ENCODE measurements at places on chromosomes 4 and X.

GRCh38 chrX:120310861-120311726 is at the start of gene TMEM255A:
TMEM255A (minus strand) TSS chrX:120311461; CDS start chrX:120311309, 152 bp downstream.
- no peak for DNase-seq

DNA sequence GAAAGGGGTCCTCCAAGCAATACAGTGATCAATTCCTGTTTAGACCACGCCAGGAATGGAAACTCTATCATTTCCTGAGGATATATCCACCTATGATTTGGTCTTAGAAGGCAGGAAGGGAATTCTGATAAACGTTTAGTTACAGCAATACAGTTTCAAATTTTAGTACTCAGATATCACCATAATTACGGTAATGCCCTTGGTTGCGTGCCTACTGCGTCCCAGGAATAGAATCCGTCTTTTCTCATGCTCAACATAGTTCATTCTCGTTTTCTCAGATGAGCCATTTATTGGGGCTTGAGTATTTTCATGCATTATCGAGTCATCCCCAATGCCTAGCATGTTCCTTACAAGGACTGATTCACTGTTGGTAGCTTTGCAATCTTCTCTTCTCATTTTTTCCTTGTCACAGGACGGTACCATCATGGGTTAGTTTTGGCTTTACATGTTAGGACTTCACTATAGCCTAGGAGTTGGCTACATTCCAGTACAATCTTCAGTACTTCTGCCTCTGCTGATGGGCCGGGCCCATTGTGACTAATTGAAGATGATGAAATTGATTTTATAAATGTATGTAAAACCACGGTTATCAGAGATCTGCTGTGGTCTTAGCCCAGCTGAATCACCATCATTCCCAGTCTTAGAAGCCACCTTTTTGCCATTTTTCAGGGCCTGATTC is 4.4 kb upstream of the PRKX start:
- DNase-seq = no peak

GRCh38 chrX:153319295-153320046 is 2.1 kb downstream of the PNMA6F start:
- no peak for DNase-seq

GRCh38 chr4:123064390-123064789 is 142.0 kb upstream of the NUDT6 start:
- DNase-seq = no peak
